ENCODE measurements at places on chromosomes 6 and 20.

DNA sequence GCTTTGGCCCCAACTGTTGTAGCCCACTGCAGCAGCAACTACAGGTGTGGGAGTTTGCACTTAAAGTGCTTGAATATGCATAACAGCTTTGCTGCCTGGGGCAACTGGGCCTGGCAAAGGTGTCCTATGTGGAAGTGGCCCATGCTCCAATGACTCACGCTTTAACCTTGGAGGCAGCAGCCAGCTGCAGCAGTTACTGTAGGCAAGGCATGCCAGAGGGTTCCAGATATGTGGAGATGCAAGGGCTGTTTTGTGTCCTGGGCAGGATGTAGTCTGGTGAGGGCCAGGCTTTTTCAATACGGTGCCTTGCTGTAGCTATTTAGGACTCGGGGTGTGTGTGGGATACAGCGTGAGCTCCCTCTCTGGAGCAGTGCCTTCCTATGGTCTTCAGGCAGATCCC is 150.3 kb downstream of the NKAIN2 start:
- no peak for DNase-seq

- DNase-seq, result no peak
Measured at GRCh38 chr6:23213651-23214050, 644.3 kb downstream of the HDGFL1 start.

- no peak for DNase-seq
Measured at GRCh38 chr20:13425381-13426135, 204.5 kb downstream of the ISM1 start.

GRCh38 chr6:74646461-74646860 is 559.4 kb downstream of the COL12A1 start:
- no peak for DNase-seq

- DNase-seq, result no peak
Measured at GRCh38 chr6:130632277-130632676, 194.9 kb upstream of the SMLR1 start.

DNA sequence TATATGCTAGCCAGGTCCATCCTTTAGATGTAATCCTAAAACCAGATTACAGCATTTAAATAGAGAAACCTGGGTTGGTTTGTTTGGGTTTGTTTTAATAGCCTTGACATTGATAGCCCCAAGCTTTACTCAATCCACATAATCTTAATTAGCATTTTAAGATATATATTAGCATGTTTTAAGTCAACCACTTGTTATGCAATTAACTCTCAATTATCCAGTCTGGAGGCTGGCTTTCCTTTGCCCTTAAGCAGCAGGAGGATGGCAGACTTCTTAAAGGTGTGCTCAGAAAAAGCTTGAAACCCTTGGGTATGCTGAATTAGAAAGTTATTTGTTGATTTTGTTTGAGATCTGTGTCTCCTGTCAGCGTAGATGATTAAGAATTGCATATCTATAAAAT is 46.3 kb upstream of the SMIM28 start:
- no peak for DNase-seq

- no peak for DNase-seq
Measured at GRCh38 chr6:113271437-113271836, 585.7 kb upstream of the MARCKS start.

DNA sequence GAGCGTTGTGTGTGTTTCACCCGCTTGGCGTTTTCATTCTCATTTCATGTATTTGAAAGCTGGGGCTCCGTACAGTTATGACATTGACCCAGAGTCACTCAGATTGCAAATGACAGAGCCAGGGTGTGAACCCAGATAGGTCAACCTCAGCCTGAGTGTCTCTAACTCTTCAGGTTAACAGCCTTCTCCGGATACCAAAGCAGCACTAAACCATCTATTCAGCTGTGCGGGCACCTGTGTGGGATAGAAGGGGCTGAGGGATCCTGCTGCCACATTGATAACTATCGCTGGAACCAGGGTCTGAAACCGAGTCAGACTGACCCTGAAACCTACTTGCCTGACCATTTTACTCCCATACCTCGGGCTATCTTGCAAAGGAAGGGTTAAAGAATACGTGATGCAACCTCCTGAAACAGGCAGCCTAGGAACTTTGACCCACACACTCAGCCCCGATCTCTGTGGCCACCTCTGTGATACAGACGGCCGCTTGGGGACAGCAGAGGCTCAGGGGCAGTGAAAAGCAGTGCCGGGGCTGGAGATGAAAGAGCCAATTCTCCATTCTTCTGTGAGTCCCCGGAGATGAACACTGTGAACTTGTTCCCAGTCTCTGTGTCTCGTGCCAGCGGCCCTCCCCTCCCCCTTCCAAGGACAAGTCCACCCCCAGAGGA is 233.5 kb upstream of the QKI start:
- DNase-seq, result no peak

- no peak for DNase-seq
Measured at GRCh38 chr6:39365281-39366074, 43.0 kb upstream of the KCNK16 start.

GRCh38 chr20:37417617-37418467 is 71.9 kb downstream of the SRC start:
- no peak for DNase-seq

- DNase-seq, result no peak
Measured at GRCh38 chr6:7568021-7568420, 22.0 kb upstream of the SNRNP48 start.

DNA sequence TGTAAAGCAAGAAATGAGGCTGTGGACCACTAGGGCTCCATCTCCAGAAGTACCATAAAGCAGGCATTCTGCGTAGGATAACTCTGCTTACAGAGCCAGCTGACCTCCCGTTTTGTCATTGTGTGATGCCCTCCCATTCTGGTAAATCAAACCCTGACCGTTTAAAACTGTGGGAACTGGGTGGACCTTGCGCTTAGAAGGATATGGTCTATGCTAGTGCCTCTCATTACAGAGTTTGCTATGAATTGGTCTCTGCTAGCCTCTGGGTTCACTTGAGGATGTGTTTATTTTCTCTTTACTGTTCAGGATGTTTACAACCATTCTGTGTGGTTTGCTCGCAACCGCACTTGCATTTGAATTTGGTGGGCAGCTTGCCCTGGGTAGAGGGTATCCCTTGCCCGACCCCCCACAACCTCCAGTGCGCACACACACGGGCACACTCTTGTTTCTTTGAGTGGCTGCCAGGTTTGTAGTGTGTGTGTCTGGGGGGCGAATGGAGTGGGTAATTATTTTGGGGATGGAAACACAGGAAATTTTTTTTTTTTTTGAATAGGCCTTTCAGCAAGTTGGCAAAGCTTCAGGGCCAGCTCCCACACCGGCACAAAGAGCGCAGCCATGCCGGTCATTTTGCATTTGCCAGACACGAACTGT is 198.3 kb downstream of the JARID2 start:
- DNase-seq, result no peak

- no peak for DNase-seq
Measured at GRCh38 chr20:44180814-44181213, 6.2 kb downstream of the JPH2 start.

DNA sequence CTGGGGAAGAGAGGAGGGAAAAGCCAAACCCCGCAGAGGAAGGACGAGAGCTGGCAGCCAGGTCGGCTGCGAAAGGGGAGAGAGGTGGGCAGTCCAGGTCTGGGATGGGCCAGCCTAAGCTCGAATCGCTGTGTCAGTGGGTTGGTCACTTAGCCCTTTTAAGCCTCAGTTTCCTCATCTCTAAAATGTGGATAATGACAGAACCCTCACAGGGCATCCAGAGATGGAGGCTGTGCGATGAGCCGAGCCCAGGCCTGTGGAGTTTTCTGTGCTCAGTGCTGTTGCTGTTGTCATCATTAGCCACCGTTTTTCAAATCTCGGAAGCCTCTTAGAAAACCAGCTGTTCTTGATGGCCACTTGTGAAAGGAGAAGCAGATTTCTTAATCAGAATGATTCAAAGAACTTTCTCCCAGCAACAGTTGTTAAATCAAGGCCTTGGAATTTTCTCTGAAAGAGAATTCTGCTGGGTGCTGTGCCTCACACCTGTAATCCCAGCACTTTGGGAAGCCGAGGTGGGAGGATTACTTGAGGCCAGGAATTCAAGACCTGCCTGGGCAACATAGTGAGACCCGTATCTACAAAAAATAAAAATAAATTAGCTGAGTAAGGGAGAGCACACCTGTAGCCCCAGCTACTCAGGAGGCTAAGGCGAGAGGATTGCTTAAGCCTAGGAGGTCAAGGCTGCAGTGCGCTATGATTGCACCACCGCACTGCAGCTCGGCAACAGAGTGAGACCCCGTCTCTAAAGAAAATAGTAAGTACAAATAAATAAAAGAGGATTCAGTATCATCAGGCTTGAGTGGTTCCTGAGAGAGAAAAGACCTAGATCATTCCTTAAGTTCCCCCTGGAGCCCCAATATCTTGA is 46.3 kb upstream of the ENTPD6 start:
- DNase-seq, result no peak

DNA sequence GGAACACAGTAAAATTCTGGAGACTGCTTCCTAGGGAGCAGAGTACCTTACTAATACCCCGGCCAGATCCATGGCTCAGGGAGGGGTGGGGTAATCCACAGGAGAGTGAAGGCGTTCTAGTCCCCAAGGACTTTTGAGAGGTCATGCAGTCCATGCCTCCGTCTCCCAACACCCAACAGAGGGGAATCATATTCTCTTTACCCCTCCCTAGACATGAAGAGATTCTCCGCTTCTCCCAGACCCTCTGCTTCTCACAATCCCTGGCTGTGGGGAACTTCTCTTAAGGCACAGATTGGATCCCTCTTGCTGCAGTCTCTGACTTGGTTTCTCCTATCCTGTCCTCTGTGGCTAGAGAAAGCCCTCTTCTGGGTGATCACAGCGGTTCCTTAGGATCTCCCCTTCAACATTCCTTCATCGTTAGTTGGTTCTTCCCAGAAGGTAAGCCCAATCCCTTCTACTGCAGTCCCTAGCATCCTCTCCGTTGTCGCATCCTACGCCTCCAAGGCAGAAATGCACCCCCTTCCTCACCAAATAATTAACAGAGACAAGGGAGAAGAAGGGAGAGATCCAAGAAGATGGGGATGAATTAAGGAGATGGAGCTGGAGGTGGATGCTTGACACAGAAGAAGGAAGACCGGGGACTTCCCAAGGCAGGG is 562 bp downstream of the GGT7 start:
- no peak for DNase-seq

- peak; percentile 51 for DNase-seq
Measured at GRCh38 chr6:132763269-132763668, 5.6 kb upstream of the VNN2 start.

DNA sequence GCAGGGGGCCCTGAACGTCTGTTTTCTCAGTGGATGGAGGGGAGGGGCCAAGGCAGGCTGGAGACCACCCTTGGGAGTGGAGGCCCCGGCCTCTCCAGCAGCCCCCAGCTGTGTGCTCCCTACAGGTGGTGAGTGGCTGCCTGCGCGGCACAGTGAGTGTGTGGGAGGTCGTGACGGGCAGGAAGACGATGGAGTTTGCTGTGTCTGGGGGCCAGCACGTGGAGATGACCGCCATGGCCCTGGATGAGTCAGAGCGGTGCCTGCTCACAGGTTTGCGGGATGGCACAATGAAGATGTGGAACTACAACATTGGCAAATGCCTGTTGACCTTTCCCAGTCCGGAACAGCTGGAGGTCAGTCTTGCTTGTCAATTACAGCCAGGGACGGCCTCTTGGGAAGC is 52.6 kb downstream of the EFCAB8 start:
- no peak for DNase-seq

- DNase-seq, result peak; percentile 35
Measured at GRCh38 chr20:38842026-38842425, 36.5 kb downstream of the PPP1R16B start.

GRCh38 chr6:118618676-118619377 is 32.6 kb downstream of the CEP85L start:
- DNase-seq, result peak; percentile 34

- no peak for DNase-seq
Measured at GRCh38 chr6:151551223-151551857, 57.5 kb downstream of the CCDC170 start.

All from stimulated activated naive B cell treated with anti-CD40 and anti-IgM and Interleukin-4, amounts not matched to agents 10 μg/mL and 1 μg/mL and 100 μg/mL, for 72 hours (primary cell).